Activated naive CD8-positive, alpha-beta T cell treated with anti-CD3 and anti-CD28 coated beads, Interleukin-2, amount 10 ng/mL, durations not matched to agents 7 days and 5 days (primary cell): ENCODE measurements at places on chromosomes 13 and 19. TPM values are rescaled to one million over a fixed set of nuclear protein-coding genes. Genes with fewer than 3 reads are reported as not detected.

DNA sequence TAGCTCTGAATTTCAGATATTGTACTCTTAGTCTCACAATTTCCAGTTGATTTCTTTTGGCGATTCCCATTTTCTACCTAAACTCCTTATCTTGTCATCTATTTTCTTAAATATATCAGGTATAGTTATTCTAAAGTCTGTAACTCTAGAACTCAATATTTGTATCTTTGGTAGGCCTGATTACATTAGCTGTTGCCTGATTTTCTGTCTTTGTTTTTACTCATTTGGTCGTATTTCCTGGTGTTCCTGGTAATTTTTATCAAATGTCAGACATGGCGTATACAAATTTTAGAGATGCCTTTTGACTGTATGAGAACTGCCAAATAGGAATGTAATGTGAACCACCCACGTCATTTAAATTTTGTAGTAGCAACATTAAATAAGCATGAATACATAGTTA, 266.7 kb downstream of the ZNF536 start:
- H3K36me3 ChIP-seq, result no peaks in the 10 kb centered on the region
- no peak overlapping the region for H3K4me3 ChIP-seq
- H3K27ac ChIP-seq, result no peak overlapping the region
- H3K4me1 ChIP-seq, result no peaks in the 10 kb centered on the region

Gene RNF17
- not detected for total RNA-seq

- H3K27me3 ChIP-seq, result no peaks in the 10 kb centered on the region
- no peaks in the 10 kb centered on the region for H3K36me3 ChIP-seq
- no peak overlapping the region for H3K4me3 ChIP-seq
- DNase-seq, result no peak
- no peaks in the 10 kb centered on the region for H3K4me1 ChIP-seq
Observed at GRCh38 chr13:112251930-112252585, 124.1 kb upstream of the SPACA7 start.

Gene PRSS57
- not detected for total RNA-seq

Gene TEX29
- 0.80 TPM for total RNA-seq

Gene RAB8A
- total RNA-seq, result 133 TPM

Gene PNMA8A
- 1.8 TPM for total RNA-seq

GRCh38 chr13:49938314-49938713, 2.2 kb upstream of the SPRYD7 start:
- H3K4me1 ChIP-seq, result peaks cover 9% of the 10 kb centered on the region
- H3K27me3 ChIP-seq, result peaks cover 8% of the 10 kb centered on the region
- no peak for DNase-seq
- no peak overlapping the region for H3K4me3 ChIP-seq
- H3K36me3 ChIP-seq, result peaks cover 4% of the 10 kb centered on the region

DNA sequence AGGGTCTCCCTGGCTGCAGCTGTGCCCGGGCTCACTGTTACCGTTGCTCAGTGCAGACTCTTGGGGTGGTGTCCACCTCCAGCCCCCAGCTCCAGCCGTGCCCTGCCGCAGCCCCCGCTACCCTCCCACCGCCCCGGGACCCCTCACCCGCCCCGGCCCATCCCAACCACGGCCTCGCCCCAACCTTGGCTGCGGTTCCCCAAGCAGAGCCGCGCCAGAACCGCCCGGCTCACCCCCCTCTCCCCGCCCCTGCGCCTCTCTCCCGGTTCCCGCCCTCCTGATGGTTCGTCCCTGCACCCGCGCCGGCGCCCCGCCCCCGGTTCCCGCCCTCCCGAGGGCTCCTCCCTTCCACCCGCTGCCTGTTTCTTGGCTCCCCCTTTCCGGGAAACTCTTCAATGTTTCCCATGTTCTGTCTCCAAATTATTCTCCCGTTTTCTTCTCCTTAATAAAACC, 40.3 kb downstream of the ANKRD10 start:
- H3K27ac ChIP-seq, result peak overlapping the region; percentile 53
- peaks cover 28% of the 10 kb centered on the region for H3K27me3 ChIP-seq
- no peaks in the 10 kb centered on the region for H3K36me3 ChIP-seq
- peak overlapping the region; percentile 86 for H3K4me3 ChIP-seq
- peak; percentile 47 for DNase-seq

DNA sequence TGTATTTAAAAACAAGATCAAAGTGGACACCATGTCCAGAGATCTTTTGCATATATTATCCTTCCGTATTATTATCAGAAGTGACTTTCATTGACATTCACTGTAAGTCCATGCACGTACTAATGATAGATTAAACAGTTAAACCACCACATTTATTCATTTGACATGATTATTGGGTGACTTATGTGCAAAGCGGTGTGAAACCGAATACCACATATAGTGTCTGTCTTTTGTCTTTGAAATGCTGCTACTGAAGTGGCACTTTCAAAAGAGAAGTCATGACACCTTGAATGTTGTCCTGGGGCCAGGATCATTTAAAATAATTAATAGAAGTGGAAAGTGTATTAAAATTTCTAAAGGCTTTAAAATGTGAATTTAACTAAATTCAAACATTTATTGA, 100.1 kb downstream of the ERCC5 start:
- H3K4me3 ChIP-seq, result no peak overlapping the region
- no peaks in the 10 kb centered on the region for H3K36me3 ChIP-seq
- no peak for DNase-seq
- H3K27ac ChIP-seq, result no peak overlapping the region

DNA sequence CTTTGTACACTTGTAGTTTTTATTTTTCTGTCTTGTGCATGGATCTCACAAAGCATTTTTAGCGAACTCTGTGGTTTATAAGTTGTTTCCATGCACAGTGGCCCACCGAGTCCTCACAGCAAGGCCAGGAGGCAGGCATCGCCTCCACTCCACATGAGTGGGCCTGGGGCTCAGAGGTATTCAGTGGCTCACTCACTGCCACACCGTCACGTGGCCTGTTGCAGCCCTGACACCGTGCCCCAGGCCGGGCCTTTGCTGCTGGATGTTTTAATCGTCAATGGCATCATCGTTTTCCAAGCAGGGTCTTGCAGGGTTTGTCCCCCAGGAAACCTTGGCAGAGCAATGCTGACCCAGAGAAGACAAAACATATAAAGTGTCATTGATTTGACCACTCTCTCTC, 59.8 kb downstream of the SPACA7 start:
- H3K27ac ChIP-seq, result no peak overlapping the region
- H3K36me3 ChIP-seq, result no peaks in the 10 kb centered on the region
- no peak for DNase-seq
- H3K27me3 ChIP-seq, result peaks cover 6% of the 10 kb centered on the region

Gene FXYD3
- total RNA-seq, result not detected

- no peak overlapping the region for H3K4me3 ChIP-seq
- H3K4me1 ChIP-seq, result no peaks in the 10 kb centered on the region
- H3K27ac ChIP-seq, result no peak overlapping the region
- H3K36me3 ChIP-seq, result no peaks in the 10 kb centered on the region
- DNase-seq, result no peak
Observed at GRCh38 chr13:35995136-35995535, 136.0 kb downstream of the DCLK1 start.

Gene VSTM1
- total RNA-seq, result not detected
